ENCODE measurements at places on chromosomes 2 and 18.

- DNase-seq = no peak
Observed at GRCh38 chr2:11685906-11686470, 16.0 kb upstream of the NTSR2 start.

- DNase-seq = no peak
Observed at GRCh38 chr2:191894681-191895147, 47.8 kb upstream of the CAVIN2 start.

DNA sequence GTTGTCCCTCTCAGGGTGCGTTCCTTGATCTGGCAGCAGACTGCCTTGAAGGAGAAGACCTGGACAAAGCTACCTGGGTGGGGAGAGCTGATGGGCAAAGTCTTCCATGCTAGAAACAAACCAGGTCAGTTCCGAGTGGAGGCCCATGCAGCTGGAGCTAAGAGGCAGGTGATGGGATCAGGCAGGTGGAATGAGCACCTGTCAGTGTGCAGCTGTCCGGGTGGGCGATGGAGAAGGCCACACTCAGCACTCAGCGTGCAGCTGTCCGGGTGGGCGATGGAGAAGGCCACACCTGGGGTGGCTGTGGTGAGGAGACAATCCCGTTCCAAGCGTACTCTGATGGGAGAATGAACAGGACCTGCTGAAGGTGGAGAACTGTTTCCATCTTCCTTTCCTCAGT is 237.3 kb upstream of the MYT1L start:
- DNase-seq = no peak

GRCh38 chr2:126700677-126701076 is 44.7 kb downstream of the GYPC start:
- no peak for DNase-seq

DNA sequence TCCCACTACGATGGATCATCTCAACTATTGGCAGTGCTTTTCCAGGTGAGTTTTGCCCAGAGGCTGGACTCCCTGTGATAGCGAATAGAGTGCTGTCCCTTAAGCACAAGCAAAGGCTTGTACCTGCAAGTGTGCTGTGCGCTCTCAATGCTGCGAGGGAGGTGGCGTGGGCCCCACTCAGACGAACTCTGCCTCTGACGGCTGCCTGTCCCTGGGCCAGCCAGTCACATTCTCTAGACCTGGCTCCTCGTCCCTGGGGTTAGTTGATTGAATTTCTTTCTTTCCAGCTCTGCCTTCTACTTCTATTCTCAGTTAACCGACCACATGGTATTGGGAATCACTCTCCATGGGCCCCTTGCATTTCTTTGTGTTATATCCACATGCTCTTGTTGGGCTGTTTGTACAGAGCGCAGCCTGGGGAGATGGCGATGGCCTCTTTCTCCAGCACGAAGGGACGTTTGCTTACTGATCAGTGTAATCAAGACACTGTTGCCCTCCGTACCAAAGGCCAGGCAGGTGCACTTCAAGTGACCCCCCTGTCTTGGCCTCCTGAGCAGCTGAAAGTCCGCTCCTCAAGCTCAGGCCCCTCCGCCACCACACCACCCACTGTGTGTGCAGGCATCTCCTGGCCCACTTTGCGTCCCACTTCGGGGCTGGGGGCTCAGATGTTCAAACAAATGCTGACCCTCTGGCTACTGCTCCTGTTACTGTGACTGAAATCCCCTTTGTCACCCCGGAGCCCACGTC is 151.3 kb downstream of the ZNF236 start:
- DNase-seq = no peak

- no peak for DNase-seq
Observed at GRCh38 chr2:80700961-80701360, 396.4 kb upstream of the LRRTM1 start.

GRCh38 chr2:37457401-37457901 is 113.0 kb downstream of the QPCT start:
- DNase-seq = no peak

DNA sequence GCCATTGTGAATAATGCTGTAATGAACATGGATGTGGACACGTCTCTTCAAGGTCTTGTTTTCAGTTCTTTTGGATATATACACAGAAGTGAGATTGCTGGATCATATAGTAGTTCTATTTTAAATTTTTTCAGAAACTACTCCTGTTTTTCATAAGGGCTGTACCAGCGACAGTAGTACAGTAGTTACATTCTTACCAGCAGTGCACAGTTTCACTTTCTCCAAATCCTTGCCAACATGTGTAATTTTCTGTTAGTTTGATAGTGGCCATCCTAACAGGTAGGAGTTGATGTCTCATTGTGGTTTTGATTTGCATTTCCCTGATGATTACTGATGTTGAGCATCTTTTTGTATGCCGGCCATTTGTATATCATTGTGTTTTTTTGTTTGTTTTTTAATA is 81.7 kb downstream of the EPC2 start:
- DNase-seq = no peak

GRCh38 chr2:34003795-34004194 is 404.7 kb upstream of the FAM98A start:
- no peak for DNase-seq

DNA sequence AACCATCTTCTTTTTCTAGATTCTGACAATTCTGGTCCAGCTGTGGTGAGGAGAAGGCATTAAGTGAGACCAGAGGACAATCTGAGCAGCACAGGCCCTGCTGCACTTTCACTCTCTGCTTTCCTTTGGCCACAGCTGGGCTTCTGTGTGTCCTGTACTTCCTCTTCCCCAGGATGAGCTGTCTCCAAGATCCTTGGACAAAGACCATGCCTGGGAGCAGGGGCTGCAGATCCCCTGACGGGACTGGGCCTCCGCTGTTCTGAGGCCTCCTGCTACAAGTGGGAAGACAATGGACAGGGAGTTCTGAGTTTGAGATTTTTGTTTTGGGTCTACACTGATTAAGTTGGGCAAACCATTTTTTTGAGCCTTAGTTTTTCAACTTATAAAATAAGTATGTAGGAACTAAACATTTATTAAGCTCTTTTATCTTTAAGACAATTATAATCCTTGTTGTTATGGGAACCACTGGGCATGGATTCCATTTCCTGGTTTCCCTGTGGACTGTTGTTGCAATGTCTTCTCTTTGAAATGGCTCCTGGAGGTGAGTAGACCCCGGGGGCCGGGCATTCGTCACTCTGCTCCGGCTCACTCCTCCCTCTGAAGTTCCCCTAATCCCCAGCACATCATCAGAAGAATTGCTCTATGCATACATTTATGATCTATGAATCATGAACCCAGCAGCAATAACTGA is 266.6 kb downstream of the ACTR3 start:
- DNase-seq = no peak

DNA sequence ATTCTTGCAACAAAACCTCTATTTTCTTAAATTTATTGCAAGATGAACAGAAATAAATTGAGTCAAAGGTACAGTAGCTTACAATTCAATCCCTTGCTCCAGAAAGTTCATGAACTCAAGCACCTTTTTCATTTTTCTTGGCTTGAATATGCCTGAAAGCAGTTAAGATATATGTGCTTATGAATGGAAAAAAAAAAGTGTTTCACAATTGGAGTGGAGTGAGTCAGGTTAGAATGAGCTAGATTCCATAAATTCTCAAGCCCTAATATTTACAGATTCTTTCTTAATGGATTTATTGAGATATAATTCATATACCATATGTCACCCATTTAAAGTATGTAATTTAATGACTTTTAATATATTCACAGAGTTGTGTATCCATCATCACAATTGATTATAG is 39.6 kb upstream of the NEMP2 start:
- DNase-seq = no peak

DNA sequence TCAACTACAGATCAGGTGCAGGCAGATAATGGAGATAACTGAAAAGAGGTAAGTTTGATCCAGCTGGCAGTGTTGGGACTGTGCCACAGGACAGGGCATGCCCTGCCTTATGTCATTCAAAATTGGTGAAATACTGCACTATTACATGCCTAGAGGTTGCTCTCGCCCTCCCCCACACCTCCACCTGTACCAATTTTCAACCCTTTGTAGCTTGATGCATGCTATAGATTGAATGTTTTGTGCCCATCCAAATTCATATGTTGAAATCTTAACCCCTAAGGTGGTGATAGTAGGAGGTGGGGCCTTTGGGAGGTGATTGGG is 72.1 kb upstream of the LYPD6B start:
- DNase-seq = no peak

DNA sequence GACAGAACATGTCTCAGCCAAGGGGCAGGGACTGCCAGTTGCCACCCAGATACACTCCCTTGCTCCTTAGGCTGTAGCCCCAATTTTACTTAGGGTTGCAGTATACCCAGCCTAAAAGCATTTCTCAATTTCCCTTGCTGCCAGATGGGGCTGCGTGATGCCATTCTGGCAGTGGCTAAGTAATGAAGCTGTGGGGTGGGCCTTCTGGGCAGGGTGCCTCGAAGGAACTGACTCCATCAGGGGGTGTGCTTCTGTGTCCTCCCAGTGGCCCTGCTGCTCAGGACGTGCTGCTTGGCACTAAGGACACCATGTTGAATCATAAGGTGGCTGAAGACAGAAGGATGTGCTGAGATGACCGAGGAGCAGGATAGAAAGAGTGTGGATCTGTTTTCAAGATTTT is 74.2 kb downstream of the VWA3B start:
- DNase-seq = no peak

- DNase-seq = no peak
Observed at GRCh38 chr2:33425161-33425560, 51.3 kb upstream of the RASGRP3 start.

DNA sequence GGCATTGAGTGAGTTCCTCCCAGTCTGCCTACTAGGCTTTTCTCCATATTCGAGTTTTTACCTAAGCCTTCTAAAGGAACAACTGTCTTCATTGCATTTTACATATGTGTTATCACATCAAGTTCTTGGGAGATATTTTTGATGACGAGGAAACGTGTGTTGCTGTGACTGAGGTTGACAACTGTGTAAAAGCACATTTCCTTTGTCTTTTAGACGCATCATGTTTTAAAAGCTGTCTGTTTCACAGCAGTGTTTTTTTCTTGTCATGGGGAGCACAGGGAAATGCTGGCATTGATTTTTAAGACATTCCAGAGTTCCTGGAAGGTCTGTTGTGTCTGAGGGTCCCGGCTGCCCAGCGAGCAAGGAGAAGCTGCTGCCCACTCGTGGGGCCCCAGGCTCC is 381.8 kb downstream of the DCDC2C start:
- DNase-seq = no peak

- no peak for DNase-seq
Observed at GRCh38 chr2:53473236-53473635, 294.4 kb upstream of the CHAC2 start.

DNA sequence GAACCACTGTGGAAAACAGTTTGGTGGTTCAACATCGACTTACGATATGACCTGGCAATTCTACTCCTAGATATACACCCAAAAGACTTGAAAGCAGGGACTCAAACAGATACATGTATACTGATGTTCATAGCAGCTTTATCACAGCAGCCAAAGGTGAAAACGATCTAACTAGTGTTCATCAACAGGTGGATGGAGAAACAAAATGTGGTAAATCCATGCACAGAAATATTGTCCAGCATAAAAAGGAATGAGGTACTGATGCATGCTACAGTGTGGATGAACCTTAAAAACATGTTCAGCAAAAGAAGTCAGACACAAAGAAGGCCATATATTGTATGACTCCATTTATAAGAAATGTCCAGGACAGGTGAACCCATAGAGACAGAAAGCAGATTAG is 36.3 kb downstream of the MRO start:
- no peak for DNase-seq

DNA sequence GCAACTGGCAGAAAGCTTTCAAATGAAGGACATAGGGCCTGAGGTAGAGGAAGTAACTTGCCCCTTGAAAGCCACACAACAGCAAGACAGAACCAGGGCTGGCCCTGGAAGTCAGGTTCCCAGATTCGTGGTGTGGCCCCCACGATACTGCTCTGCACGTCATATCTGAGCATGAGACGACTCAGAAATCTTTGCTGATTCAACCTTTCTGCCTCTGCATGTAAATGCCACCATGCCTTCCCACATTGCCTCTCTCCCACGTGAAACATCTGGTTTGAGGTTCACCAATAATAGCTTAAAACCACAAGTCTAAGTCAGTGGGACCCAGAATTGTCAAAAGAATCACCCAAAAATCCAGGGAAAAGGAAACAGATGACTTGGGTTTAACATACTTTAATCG is 214.0 kb upstream of the TRIB2 start:
- peak; percentile 63 for DNase-seq

- DNase-seq = no peak
Observed at GRCh38 chr18:21406116-21406515, 164.1 kb downstream of the GREB1L start.

DNA sequence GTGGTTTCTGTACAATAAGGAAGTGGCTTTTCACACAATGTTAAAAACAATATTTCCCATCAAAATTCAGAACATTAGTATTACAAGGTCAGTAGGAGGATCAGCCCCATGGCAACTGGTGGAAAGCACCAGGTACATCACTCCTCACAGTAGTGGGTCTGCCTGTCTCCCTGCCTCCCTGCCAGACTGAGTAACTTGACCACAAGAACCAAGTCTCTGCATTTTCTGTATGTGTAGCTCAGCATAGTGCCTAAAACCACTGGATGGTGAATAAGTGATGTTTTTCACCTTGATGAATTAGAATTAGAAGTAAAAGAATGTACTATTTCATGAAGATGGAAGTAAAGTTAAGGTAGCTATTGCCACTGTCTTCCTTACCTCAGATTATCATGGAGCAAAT is 4.1 kb upstream of the WDR7 start:
- DNase-seq = no peak

- no peak for DNase-seq
Observed at GRCh38 chr2:166957686-166958085, 69.4 kb downstream of the XIRP2 start.

- no peak for DNase-seq
Observed at GRCh38 chr2:9405636-9406035, 17.7 kb downstream of the ITGB1BP1 start.

DNA sequence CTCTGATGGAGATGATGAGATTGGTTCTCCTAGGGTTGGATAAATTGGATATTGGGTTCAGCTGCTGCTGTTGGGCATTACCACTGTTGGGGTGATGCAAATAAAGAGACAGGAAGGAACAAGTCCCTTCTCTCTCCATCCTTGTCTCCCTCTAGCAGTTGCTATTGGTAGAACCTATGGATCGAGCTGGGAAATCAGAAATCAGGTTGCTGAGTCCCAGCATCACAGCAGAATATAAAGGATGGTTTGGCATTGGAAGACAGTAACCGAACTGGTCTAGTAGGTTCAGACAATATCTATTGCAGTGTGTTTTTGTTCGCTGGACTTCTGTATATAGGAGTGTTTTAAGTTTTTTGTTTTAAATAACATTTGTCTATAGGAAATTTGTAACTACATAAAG is 8.1 kb downstream of the WDR43 start:
- DNase-seq = no peak

DNA sequence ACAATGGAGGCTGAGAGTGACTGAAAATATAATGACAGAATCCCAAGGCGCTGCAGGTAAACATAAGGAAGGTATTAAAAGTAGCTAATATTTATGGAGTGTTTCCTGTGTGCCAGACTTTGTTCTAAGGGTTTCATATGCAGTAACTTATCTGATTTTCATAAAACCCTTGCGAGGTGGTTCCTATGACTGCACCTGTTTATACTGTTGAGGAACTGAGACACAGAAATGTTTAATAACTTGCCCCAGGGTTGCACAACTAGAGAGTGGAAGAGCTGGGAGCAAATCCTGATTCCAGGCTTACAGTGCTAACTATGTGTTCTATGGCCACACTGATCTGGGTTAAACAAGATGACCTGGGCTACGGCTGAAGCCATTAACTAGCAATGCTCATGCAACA is 2.4 kb downstream of the SP110 start:
- no peak for DNase-seq

- no peak for DNase-seq
Observed at GRCh38 chr2:163601377-163601776, 134.4 kb downstream of the FIGN start.
